ENCODE measurements at places on chromosomes 6 and 20.

DNA sequence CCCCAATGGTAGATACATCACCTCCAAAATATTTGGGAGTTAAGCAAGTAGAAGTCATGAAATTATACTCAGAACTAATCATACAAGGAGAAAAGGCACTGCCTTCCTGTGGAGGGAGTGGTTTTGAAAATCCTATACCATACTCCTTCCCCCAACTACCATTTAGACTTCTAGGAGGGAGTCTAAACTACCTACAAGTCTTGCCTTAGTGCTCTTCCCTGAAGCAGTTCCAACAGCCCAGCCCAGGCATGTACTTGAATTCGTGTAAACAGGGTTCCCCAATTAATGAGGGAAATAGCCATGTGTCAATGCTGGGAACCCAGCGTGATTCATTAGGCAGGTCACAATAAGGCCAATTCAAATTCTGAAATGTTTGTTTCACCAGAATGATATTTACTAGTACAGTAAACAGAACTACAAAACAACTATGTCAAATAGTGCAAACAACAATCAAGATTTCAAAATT lies 39.1 kb upstream of the SGK1 start:
- no peak for DNase-seq

- DNase-seq, result no peak
Measured at GRCh38 chr20:23290761-23291574, 59.6 kb upstream of the NXT1 start.

GRCh38 chr20:63498960-63499337 lies at the start of gene EEF1A2:
TSS of gene EEF1A2 (minus strand) at chr20:63499083. CDS start at chr20:63497763, 1,320 bp downstream.
- DNase-seq, result no peak

- DNase-seq, result no peak
Measured at GRCh38 chr6:35209622-35210247, 4.0 kb upstream of the SCUBE3 start.

GRCh38 chr6:137866200-137866913 lies 702 bp upstream of the TNFAIP3 start:
- no peak for DNase-seq

DNA sequence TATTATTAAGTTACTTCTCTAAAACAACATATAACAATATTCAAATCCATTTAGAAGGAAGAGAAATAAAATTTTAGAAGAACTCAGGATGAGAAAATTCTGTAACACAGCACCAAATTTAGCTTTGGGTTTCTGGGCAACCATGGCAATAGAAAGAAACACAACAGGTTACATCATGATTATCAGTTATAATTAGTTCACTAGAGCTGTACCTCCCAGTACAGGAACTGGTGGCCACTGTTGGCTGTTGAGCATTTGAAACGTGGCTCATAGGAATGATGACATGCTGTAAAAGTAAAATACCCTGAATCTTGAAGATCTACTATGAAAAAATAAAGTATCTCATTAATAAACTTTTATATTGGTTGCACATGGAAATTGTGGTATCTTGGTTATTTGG lies 23.7 kb upstream of the MAP3K4 start:
- no peak for DNase-seq

GRCh38 chr20:36344517-36345132 lies 38.5 kb downstream of the DLGAP4 start:
- DNase-seq, result no peak

DNA sequence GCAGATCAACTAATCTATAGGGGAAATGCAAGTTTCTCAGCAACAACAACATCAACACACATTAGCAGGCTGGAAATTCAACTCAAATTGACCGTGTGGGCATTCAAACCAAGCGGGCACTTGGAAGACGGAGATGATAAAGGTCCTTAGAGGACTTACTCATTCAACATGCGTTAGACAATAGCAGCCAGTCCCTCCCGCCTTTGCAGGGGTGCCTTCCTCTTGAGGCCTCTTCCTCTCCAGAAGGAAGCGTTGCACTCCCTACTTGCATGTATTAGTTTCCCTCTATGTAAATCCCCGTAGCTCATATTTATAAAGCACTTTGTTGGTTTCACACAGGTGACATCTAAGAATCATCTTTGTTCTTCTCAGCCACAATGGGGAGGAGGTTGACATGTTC lies 300.8 kb upstream of the STXBP5 start:
- DNase-seq, result no peak

GRCh38 chr20:34774449-34774848 lies 51.0 kb downstream of the NCOA6 start:
- DNase-seq, result no peak

DNA sequence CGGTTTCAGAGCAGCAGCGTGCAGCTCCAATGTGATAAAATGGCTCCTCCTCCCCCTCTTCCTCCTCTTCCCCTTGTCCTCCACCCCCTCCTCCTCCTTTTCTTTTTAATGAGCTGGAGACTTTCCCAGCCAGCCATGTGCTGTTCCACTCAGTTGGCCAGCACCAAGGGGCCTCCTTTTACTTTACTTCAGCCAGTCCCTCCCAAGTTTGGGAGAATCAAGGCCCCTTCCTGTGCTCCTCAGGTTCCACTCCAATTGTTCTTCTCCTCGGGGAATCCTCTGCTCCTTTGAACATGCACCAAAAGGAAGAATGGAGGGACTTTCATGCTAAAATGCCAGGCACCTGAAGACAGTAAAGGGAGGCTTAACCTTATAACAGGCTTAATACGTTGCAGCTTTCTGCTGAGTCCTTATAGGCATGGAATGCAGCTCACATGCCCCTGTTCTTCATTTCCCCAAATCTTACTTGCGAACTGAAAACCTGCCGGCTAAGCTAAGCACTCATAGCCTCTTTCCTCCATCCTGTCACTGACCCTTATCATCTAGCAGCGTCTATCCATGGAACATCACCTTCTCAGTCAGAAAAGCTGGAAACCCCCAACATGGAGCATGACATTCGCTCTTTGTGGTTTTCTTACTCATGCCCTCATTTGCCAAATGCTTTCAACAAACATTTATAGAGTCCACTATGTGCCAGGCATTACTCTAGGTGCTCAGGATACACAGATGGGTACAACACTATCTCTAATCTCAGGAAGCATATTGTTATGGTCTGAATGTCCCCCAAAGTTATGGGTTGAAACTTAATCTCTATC lies 170.6 kb downstream of the PHACTR1 start:
- DNase-seq, result no peak

GRCh38 chr6:26017632-26017966 lies 55.0 kb downstream of the TRIM38 start:
- DNase-seq, result peak; percentile 85

- DNase-seq, result no peak
Measured at GRCh38 chr6:4163408-4164116, 28.2 kb upstream of the ECI2 start.

GRCh38 chr20:19405958-19406357 lies 193.5 kb downstream of the SLC24A3 start:
- no peak for DNase-seq

DNA sequence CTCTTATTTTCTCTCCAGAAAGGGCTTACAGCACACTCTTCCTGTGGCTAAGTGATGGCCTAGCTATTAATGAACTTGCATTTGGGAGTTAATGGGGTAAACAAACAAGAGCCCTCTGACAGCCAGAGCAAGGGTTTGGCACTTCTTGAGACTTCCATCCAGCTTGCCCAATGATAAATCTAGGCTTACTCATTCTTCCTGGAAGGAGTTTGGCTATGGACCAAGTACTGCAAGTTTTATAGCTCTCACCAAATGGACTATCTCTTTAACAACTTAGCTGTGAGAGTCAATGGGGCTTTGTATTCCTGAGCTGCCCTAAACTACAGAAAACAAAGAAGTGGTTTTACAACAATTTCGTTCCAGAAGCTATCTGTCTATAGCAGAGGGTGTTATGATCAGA lies 16.7 kb upstream of the PI3 start:
- no peak for DNase-seq

- DNase-seq, result no peak
Measured at GRCh38 chr20:46148313-46149208, 30.4 kb downstream of the CD40 start.

- DNase-seq, result no peak
Measured at GRCh38 chr6:27507041-27507956, 34.4 kb upstream of the ZNF184 start.

DNA sequence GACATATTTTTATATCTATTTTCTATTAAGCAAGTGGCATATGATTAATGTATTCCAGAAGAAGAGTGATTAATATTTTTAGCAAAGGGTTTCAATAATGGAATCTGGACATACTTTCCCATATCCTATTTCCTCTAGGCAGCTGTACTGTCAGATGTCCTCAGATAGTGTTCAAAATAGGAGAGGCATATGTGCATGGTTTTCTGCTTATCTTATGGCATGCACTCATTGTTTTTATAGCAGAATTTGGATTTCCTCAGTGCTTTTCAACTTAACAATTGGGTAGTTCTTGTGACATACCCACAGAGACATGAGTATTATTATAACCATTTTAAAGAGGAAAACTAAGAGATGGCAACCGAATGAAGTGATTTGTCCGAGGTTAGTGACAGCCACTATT lies 12.6 kb upstream of the SLC17A5 start:
- no peak for DNase-seq

DNA sequence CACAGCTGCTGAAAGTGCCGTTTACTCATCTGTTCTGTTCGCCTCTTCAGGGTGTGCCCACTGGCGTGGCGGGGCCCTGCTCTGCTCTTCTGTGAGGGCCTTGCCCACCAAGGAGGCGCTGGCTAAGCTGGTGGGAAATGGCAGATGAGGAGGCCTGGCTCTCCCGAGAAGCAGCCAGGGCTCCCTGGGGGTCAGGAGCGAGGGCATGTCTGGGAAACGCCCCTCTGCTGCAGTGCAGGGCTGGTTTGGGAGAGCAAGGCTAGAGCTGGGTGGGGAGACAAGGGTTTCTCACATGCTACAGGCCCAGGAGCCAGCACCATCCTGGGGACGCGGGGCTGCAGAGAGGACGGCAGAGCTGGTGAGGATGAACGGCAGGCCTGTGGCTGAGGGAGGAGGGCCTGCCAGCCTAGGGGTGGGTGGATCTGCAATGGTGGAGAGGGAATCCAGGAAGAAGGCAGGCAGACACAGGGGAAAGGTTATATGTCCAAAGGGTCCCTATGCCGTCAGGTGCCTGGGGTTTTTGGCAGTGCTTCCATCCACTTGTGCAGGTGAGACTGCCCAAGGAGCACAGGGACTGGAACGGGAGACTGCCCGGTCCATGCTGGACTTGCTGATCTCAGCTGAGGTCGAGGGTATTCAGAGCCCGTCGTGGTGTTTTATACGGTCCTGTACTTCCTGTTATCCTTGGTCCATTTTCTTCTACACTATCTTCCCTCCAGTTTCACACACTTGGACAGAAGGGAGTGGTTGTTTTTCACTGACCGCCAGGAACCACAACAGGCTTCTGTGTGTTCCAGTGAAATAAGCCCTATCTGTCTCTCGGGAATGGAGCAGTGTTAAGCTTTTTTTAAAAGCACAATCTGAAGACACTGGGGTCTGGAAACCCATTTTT lies 119.2 kb downstream of the SYCP2 start:
- DNase-seq, result no peak

GRCh38 chr6:11168091-11168635 lies 56.6 kb upstream of the ERVFRD-1 start:
- DNase-seq, result no peak

- no peak for DNase-seq
Measured at GRCh38 chr20:21100578-21101452, 5.3 kb downstream of the LINC00237 start.

- DNase-seq, result no peak
Measured at GRCh38 chr20:50428097-50428828, 81.9 kb upstream of the PTPN1 start.

DNA sequence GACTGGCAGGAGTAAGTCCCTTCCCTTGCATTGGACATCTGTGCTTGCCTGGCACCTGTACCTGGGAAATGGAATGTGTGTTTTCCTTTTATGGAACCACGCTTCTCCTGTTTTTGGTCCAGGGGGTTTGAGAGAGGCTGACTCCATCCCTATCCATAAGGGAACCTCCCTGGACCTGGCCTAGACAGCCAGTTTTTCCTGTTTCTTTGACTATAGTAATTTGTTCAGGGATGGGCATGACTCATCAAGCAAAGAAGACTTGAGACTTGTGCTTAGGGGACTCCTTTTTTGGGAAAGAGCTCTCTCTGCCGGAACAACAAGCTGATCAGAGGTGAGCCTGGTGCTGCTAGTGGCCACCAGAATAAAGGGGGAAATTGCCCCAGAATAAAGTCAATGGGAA lies 393.8 kb downstream of the CDH26 start:
- DNase-seq, result no peak

- no peak for DNase-seq
Measured at GRCh38 chr6:167974640-167975344, 22.7 kb upstream of the KIF25 start.

- DNase-seq, result no peak
Measured at GRCh38 chr6:117472667-117473066, 9.8 kb upstream of the DCBLD1 start.

DNA sequence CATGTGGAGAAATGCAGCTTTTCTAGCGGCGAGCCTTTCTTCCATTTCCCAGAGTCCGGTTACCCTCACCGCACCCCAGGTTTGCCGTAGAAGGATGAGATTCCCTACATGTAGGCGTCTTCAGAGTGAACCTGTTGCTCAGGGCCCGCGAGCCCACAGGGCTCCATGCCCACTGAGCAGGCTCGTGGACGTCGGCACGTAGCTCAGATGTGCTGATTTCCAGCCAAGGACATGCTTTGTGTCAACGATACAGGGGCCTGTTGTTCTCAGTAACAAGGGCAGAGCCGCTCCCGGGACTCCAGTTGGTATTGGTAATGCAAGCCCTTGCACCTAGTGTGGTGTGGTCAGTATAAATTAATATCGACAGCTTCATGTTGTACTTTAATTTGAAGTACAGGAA lies 159.6 kb downstream of the MTHFD1L start:
- no peak for DNase-seq

DNA sequence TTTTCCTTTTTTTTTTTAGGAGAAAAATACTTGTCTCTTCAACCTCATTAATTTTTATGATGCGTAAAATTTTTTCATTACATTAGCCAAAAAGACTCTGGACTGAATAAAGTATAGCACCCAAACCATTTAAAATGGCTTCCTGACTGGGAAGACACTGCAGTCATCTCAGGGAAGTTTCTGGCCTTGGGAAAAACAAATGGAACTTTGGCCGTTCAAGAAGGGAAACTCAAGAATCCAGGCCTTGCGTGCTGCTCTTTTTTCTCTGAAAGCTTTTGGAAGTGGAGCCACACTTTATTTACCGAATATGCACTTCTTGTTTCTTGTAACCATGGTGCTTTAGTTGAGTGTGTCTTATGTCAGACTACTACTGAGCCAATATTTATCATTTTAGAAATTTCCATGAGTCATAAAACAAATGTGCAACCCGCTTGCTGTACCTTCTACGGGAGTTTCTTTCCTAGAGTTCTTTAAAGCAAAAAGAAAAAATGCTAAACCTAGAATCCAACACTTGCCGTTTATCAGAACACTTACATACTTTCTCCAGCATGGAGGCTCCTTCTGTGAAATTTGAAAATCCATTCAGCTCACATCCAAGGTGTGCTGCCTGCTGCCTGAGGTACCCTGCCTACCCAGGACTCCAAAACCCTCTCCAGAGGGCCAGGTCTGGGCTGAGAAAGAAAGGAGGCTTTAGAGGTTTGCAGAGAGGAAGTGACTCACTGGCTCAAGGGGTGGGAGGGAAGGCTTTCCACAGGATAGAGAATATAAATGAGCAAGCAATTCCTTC lies 11.5 kb upstream of the DSTN start:
- no peak for DNase-seq

- DNase-seq, result no peak
Measured at GRCh38 chr6:54874349-54875048, 27.9 kb downstream of the FAM83B start.

- no peak for DNase-seq
Measured at GRCh38 chr20:17622086-17622850, 52.4 kb downstream of the DSTN start.
